Germinal center (tissue), 1 donor: ENCODE measurements at places on chromosomes 5 and 9.

DNA sequence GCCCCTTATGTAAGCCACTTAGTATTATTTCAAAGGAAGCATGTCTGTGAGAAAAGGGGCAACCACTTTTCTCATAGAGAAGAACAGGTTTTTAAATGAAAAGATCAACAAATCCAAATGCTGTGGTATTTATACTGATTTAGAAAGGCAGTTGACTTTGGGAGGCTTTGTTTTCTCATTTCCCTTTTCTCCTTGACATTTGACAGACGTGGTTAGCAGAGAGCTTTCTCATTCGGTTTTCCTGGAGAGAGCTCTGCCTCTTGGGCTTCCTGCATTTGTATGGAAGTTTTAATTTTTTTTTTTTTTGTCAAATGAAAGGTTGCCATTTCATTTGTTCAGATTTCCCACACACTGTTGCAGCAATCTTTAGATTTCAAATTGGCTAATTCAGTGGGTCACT lies 62.5 kb downstream of the EXOSC2 start:
- no peak for DNase-seq

DNA sequence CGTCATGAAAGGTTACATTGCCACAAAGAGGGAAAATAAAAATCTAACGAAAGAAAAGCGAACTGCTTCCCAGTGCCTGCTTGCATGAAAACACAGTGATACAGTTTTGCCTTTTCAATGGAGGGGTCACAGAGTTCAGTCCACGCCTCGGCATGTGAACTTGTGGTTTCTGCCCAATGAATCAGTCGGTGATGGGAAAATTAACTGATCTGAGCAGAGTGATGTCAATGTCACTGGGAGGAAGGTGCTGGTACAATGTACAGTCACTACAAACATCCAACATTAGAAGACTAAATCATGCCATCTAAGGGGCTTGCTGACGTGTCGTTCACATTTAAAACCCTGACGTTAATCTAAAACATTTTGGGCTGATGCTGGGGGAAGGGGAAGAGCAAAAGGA lies 151.8 kb upstream of the MSX2 start:
- no peak for DNase-seq

DNA sequence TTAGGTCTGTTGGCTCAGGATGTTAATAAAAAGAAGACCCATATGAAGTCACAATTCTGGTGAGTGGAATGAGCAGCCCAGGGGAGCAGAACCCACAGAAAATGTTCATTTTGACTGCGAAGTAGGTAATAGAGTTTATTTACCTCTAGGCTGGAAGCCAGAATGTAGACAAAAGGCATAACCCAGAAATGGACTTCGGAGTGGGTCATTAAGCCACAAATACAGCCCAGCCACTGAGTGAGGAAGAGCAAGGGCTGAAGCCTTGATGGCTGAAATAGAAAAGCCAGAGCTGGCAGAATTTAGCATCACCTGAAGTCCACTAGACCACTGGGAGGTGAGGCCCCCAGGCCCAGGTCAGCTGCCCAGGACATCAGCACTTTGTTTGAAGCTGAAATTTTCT lies 168.0 kb downstream of the NXNL2 start:
- DNase-seq, result no peak

DNA sequence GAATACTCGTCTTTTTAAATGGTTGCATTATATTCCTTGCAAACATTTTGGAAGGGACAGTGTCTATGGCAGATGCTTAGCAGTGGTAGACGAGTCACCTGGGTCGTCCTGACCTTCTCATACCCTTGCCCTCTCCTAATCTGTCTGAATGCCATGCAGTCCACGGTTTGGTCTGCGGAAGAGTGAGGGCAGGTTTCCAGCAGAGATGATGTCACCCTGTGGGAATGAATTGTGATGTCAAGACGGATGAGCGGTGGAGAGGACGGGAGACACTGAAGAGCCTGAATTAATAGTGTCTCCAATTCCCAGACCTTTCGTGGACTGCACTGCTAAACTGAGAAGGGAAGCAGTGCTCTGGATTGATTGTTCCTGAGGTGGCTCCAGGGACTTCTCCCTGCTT lies 329.0 kb upstream of the PANK3 start:
- DNase-seq, result no peak

GRCh38 chr5:123810746-123811340 lies 298.9 kb downstream of the CSNK1G3 start:
- DNase-seq, result no peak
